Stimulated activated CD4-positive, alpha-beta T cell treated with anti-CD3 and anti-CD28 coated beads, Interleukin-4, amount 100 ng/mL, for 48 hours (primary cell): ENCODE measurements at places on chromosomes 3 and 15.

DNA sequence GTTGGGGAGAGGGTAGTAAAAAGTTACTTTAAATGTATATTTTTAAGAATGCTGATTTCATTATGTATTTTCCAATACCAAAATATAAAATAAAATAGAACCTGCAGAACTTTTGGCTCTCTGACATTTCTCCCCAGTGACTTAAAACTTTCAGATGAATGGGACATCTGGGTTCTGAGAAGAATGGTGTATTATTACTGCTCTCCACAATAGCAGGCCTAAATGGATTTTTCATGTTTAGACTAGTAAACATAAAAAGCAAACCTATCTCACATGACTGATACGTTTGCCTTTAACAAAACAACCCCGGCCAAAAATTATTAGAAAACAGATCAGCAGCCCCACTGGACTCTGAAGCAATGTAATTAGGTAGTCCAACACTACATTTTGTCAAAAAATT lies 73.8 kb downstream of the FHIT start:
- no peak for DNase-seq

GRCh38 chr3:119562307-119562961 lies 3.0 kb upstream of the CD80 start:
- peak; percentile 40 for DNase-seq

GRCh38 chr3:172030181-172030580 lies 9.2 kb upstream of the FNDC3B start:
- no peak for DNase-seq

GRCh38 chr15:45747426-45747825 lies 112.6 kb downstream of the SQOR start:
- DNase-seq, result no peak

DNA sequence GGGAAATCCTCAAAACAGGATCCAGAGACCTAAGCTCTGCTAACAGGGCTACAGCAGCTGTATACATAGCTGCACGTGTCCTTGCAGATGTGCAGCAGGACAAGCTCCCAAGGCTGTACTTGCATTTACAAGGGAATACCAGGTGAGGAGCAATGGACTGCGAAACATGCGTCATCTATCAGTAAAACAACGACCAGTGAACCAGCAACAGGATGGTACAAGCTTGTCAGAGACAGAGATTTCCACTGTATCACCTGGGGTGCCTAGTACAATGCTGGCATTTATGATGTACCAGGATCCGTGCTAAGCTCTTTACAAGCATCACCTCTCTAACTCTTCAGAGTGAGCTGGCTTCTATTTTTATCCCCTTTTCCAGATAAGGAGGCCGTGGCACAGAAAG lies 227.3 kb downstream of the FOXP1 start:
- no peak for DNase-seq

GRCh38 chr3:152399374-152399773 lies 130.6 kb downstream of the MBNL1 start:
- no peak for DNase-seq

DNA sequence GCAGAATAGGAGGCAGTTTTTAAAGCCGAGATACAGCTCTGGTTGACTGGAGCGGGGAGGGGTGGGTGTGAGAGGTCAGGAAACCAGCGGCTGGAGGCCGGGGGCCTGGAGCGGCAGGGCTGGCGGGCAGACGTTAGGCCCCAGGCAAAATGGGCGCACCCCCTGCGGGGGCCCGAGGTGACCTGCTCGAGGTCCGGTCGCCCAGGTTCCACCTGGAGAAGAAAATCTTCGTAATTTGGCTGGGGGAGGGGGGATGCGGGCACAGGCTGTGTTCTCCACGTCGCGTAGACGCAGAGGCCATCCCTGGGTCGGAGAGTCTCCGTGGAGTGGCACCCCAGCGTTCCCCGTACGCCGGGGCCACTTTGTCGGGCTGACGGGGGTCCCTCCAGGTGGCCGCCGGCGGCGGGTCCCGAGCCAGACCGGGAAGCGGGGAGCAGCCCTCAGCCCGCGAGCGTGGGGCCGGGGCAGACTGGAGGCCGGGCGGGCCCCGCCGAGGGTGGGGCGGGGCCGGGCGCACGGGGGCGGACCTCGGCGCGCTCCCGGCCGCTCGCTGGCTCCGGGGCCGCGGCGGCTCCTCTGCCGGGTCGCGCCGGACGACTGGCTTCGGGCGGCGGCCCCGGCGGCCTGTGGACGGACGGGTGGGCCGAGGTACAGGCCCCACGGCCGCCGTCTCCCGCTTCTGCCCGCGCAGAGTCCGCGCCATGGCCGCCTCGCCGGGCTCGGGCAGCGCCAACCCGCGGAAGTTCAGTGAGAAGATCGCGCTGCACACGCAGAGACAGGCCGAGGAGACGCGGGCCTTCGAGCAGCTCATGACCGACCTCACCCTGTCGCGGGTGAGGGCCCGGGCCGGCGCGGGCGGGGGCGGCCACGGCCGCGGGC lies at the start of gene CRTC3:
Gene CRTC3 (plus strand): TSS at position 553 of the 879 bp plus-strand sequence. CDS start 149 bp downstream, at position 702.
- DNase-seq, result peak; percentile 42

DNA sequence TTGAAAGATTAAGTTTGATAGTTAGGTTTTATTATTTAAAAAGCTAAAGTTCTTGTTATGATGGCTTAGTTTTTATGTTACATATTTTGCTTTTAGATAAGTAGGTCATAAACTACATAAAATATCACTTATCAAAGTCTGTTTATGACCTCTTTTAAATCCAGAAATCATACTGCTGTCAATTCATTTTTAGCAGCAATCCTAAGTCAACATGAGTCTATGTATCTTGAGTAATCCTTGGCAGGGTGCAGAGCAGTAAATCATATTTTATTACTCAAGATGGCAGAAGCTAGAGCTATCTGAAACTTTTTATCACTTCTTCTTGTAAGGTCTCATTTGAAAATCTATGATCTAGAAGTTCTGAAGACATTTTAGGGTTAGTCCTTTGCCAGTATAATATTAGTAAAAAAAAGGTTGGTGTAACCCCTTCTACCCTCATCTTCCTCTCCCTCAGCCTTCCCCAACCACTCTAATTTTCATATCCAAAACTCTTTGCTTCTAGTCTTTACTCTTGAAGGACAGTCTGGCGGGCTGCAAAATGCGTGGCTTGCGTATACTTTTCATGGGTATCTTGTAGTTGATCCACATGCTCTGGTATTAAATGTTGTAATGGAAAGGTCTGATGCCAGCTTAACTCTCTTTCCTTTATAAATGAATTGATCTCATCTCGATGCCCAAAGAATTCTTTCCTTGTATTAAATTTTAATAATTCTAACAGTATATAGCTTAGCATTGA lies 134.0 kb upstream of the THRB start:
- no peak for DNase-seq

- no peak for DNase-seq
Observed at GRCh38 chr15:68335251-68335650, 57.7 kb downstream of the FEM1B start.

DNA sequence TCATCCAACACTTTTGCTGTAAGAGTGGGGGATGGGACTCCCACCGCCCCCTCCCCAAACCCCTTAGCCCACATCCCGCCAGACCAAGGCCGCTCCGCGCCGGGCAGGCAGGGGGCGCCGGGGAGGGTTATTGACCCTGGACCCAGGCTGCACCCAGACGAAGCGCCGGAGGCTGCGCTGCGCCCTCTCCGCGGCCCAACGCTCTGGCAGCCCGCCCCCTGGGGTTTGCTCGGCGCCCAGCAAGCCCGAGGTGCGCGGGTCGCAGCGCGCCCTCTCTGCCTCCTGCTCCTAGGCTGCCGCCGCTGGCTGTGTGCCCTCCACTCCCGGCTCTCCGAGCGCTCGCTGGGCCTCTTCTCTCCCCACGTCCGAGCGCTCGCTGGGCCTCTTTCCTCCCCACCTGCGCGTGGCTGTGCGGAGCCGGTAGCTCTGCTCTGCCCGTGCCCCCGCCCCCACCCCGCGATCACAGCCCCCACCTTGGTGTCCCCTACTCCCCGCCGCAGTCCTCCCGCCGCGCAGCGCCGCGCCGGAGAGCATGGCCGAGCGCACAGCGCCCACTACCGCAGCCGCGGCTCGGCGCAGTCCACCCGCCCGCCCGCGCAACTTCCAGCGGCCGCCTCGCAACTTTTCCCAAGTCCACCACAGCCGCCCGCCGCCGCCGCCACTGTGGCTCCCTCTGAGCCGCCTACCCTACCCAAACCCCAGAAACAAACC lies 1.2 kb downstream of the MECOM start:
- no peak for DNase-seq

- DNase-seq, result no peak
Observed at GRCh38 chr3:156307704-156308103, 187.3 kb downstream of the KCNAB1 start.

- peak; percentile 36 for DNase-seq
Observed at GRCh38 chr15:80977627-80978036, 12.0 kb downstream of the MESD start.

- DNase-seq, result no peak
Observed at GRCh38 chr3:51297333-51297732, 87.8 kb upstream of the MANF start.

- DNase-seq, result no peak
Observed at GRCh38 chr15:26967719-26968269, 3.2 kb upstream of the GABRG3 start.

DNA sequence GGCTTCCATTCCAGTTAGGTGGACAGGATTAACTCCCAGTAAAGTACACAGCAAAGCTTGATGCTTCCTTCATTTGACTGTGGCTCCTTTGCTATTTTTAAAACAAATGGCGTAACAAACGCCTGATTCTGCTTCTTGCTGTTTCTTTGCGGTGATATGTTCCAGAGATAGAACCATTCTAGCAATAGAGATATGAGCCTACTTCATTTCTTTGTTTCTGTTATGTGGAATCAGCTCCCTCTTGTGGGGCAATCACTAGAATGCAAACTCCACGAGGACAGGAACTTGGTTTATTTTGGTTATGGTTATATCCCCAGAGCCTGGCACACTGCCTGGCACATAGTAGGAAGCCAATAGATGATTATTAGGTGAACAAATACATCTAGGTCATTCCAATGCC lies 122.6 kb upstream of the SLC6A11 start:
- no peak for DNase-seq

DNA sequence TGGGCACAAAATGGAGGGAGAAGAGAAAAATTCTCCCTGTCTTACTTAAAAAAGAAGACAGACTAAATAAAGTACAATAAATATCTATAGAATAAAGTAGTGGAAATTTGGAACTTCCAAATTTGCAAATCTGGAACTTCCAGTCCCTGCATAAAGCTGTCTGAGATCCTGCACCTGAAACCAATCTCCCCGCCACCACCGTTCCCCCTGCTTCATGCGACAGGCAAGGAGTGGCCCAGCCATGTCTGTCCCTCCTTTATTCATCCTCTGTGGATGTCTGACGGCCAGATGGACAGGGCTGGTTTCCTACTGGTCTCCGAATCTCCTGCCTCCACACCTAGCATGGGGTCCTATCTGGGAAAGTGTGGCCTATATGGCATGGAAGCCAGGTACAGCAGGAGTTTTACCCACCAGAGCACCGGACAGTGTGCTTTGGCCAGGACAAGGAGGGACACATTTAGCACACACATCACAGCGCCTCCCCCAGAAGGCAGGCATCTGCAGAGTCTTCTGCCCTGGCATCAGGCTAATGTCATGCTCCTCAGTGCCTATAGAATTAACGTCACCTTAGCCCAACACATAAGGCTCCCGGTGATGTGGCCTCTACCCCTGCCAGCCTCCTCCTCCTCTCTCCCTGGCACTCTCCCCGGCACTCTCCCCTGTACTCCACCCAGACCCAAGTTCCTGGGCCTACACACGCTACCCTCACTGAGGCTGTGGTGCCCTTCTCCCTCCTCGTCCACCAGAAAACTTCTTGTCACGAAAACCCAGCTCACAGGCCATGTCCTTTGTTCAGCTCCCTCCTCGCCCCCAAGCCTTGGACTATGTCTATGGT lies 170.8 kb downstream of the XXYLT1 start:
- DNase-seq, result no peak

DNA sequence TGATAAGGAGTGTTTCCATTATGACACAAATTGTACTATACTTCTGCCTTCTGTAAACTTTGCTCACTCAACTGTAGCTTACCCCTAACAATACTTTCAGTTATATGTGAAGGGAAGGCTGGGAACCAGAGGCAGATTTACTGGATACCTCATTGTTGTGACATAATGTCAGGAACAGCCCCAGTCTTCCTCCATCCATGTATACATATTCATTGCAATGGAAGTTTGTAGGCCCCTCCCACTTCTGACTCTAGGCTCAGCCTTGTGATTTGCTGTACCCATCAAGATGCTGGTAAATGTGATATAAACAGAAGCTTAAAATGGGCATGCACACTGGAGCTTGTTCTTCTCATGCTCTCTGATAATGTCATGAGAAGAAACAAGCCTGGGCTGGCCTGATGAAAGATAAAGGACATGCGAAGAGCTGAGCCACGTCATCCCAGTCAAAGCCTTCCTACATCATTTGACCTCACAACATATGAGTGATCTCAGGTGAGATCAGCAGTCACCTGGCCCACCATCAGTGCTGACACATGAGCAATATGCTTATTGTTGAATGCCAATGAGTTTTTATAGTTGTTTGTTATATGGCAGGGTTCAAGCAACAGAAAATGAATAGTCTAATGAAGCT lies 267.8 kb downstream of the GAP43 start:
- no peak for DNase-seq

DNA sequence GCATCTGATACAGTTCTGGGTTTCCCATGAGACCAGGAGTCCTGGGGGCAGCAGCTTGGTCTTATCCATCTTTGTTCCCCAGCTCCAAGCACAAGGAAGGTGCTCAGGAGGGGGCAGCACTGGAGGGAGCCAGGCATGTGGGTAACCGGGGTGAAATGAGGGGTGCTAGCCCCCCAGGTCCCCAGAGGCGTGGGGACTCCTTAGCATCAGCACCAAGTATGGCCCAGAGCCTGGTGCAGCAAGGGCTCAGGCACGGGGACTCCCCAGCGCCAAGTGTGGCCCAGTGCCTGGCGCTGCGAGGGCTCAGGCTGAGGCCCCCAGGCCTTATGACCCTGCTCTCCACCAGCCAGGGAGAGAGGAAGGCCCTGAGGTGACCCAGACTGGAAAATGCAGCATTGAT lies 94.1 kb downstream of the CHSY1 start:
- no peak for DNase-seq

DNA sequence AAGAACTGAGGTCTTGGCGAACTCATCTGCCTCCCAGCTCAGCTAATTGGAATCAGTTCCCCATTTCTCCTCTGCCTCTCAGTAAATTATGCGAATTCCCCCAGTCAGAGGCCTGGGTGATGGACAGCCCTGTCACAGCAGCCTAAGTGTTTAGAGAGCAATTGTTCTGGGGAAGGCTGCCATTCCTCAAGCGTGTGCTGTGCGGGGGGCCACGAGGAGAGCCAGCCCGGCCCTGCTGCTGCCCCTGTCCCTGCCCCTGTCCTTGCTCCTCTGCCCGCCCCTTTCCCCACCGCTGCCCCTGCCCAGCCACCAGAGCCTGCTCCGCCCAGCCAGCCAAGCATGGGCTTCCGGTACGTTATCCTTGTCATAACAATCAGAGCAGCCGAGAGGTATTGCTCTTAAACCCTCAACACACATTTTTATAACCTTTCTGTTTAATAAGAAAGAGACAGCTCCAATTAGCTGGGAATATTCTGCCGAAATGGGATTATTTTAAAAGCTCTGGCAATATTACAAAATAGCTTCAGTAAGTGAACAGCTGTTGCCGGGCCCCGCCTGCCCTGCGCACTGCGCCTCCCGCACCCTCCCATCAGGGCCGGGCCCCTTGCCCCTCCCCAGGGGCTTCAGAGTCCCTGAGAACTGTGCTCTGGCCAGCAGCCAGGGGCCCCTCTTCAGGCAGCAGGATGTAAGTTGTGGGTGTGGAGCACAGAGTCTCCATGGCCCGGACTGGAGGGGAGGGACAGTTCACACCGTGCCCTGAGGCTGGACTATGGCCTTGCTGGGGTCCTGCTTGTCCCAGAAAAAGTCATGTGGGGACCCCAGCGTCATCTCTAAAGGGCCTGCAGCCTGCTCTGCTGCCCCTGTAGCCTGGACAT lies 12.4 kb upstream of the CACNA2D2 start:
- DNase-seq, result no peak

GRCh38 chr15:26838742-26839460 lies 28.0 kb upstream of the GABRA5 start:
- no peak for DNase-seq
